Stimulated activated effector memory CD8-positive, alpha-beta T cell treated with anti-CD3 and anti-CD28 coated beads, Interleukin-12 subunit alpha, Interleukin-12 subunit beta, amount 100 ng/mL, for 72 hours (primary cell): ENCODE measurements at places on chromosomes 1 and 21.

DNA sequence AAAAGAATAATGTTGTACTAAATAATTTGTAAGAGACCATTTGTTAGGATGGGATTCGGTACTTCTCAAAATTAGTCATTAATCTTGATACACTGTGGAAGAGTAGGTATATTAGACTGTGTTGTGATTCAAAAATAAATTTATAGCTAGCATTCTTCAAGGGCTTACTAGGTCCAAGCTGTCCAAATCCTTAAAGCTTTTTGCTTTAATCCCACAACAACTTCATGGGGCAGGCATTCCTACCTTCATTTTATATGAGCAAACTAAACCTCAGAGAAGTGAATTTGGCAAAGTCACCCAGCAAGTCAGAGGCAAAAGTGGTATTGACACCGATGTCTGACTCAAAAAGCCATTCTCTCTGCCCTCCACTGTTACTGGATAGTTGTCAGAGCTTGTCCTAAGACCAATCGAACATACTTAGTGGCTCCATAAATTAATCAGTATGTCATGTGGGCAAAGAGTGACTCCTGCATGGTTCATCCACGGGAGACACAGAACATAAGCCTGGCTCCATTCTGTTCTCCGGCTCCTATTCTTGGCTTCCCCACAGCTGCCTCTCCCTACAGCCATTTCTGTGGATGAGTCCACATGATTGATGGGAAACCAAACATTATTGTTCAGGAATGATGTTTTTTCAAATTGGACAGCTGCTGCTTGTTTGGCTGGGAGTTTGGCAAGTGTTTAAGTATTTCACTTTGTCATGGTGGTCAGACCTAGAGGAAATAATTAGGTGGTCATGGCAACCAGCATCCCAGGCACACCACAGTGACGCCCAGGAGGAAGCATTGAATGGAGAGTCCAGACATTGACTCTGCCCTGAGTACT lies 133.4 kb upstream of the FGGY start:
- no peak for DNase-seq

GRCh38 chr1:207455183-207455754 lies 1.1 kb downstream of the CR2 start:
- no peak for DNase-seq

GRCh38 chr1:28239004-28239403 lies 3.1 kb downstream of the ATP5IF1 start:
- DNase-seq = no peak

DNA sequence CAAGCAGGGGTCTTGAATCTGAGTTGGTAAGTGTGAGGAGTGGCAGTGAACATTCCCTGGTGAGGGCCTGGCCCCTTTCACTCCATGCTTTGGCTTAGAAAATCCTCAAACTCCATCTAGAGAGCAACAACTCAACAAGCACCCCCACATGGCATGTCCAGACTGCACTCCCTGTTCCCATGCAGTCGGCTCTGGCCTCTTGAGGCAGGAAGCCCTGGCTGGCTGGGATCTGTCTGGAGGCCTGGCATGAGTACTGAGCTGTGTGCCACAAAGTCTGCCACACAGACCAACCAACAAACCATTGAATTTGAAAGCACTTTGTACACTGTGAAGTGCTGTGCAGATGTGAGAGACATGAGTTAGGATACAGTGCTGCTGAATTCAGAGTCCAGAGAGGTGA lies 25.2 kb downstream of the COA7 start:
- DNase-seq = no peak

DNA sequence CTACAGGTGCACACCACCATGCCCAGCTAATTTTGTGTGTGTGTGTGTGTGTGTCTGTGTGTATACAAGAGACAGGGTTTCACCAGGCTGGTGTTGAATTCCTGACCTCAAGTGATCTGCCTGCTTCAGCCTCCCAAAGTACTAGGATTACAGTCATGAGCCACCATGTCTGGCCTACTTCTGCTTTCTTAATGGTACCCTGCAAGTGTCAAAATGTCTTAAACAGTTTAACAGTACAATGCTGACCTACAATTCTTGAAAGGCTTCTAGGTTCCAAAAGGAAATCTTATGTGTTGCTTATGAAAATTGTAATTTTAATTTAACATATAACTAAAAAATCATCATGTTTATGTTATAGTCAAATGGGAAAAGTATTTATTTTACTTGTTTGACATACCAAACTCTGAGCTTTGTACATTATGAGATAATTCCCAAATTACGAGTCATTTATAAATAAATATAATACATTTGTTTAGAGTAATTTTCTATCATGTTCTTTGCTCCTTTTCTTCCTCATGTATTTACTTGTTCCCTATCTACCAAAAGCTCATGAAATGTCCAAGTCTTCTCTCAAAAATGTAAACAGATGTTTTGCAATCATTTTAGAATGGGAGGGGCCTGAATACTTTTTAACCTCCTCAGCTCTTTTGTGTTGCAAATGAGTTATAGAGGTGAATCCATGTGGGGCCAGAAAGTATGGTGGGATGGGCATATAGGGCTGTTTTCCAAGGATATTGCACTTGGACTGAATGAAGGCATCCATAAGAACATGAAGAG lies 8.4 kb upstream of the VCAM1 start:
- no peak for DNase-seq

- DNase-seq = peak; percentile 13
These were observed 4.3 kb upstream of the NADK start for GRCh38 chr1:1782399-1783221.

- no peak for DNase-seq
These were observed 24.2 kb downstream of the KCNA10 start for GRCh38 chr1:110494522-110495406.

- DNase-seq = no peak
These were observed 731.2 kb downstream of the USP25 start for GRCh38 chr21:16460936-16461335.

- no peak for DNase-seq
These were observed 45.1 kb upstream of the RGS2 start for GRCh38 chr1:192763756-192764155.

GRCh38 chr1:213512316-213512715 lies 461.3 kb downstream of the RPS6KC1 start:
- DNase-seq = no peak

- no peak for DNase-seq
These were observed 15.0 kb upstream of the IKBKE start for GRCh38 chr1:206455289-206455665.

DNA sequence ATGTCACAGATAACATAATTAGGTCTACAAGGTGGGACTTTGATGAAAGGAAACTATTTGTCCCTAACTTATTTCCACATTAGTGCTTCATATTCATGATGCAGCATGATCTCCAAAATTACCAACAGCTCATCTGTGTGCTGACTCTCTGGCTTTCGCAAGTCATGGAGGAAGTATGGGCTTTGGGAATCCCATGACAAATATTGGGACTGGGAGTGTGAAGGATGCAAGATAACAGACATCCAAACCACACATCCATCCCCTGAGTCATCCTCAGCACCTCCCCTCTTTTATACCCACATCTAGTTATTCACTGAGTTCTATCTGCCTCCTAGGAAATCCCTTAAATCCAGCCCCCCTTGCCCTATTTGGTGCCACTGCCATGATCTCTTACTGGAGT lies 102.8 kb upstream of the COL24A1 start:
- DNase-seq = no peak

DNA sequence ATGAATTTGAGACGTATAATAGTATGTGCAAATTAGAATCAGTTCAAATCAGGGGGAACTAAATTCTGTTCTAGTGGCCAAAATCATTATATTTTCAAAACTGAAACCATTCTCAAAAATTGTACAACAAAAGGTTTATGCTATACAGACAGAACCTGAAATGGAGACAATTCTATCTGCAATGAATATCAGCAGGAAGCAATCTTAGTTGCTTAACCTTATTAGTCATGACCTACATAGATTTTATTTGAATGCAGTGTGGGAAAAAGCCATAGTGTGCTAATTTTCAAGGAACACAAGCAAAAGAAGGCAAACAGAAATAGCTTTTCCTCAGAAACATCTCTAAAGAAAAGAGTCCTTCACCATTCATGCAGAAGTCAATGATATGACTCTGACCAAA lies 6.5 kb downstream of the AK5 start:
- no peak for DNase-seq

GRCh38 chr1:210302501-210302900 lies 26.2 kb upstream of the HHAT start:
- no peak for DNase-seq

GRCh38 chr1:161787355-161787754 lies 21.2 kb downstream of the ATF6 start:
- DNase-seq = no peak

- no peak for DNase-seq
These were observed 303.1 kb downstream of the CTH start for GRCh38 chr1:70714149-70714548.

DNA sequence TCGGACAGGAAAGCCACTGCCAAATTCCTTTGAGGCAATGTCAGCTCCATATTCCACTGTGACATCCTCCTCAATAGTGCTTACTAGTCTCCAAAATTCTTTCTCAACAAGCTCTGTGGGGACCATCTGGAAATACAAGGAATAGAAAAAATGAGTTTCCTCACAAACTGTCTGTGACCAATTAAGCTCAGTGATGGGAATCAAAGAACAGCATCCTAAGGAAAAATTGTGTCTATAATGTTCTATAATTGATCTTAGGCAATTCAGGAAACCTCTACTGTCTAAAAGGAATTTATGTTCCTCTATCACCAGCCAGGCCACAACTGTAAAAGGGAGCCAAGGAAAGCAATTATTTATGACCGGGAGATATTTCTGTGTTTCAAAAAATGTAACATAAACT lies 46.1 kb upstream of the SYT2 start:
- DNase-seq = no peak

DNA sequence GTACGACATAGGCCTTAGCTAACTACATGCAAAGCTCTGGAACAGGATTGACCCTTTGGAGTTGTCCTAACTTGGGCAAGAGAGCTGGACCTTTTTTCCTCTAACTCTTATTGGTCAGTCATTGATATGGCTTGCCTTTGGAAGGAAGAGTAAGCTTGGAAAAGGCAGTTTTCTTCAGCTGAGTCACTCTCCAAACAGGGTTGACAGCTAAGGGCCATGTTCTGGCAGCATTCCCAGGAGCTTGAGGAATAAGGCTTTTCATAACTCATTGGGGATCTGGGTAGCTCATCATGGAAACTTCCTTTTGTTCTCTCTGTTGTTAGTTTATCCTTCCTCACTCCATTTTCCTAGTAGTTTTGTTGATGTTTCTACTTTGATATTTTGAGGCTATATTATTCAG lies 14.5 kb upstream of the ERRFI1 start:
- DNase-seq = no peak

DNA sequence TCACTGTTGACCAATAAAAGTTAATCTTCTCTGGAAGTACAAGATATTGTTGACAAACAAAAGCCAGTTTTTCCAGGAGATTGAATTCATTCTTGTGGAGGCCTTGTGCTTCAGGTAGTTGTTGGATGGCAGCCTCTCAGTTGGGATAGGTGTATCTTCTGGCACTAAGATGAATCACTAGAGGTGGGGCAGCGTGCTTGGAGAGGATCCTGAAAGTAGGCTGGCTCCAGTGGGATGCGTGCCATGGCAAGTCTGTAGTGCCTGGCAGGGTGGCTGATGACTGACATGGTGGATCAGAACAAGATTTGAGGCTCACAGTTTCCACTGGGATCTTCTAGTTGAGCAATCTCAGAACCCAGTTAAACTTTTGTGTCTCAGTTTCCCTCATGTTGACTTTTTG lies 2.4 kb downstream of the VPS13D start:
- DNase-seq = no peak

- no peak for DNase-seq
These were observed 6.8 kb downstream of the PCP4L1 start for GRCh38 chr1:161265305-161265704.

DNA sequence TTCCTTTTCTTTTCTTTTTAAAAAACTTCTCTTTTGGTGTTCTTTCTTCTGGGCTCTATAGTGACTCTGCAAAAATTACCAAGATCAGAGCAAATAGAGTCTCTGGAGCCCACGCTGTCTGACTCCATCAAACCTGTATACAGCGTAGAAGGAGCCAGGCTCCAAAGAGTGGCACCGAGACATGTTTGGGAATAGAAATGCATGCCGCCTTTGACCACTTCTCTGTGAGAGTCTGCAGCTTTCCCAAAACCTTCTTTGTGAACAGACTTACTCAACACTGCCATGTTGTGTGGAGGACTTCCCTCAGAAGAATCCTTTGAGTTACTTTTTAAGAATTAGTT lies 55.3 kb downstream of the GORAB start:
- DNase-seq = no peak

- DNase-seq = no peak
These were observed 12.4 kb downstream of the ADORA3 start for GRCh38 chr1:111491070-111491469.

- DNase-seq = no peak
These were observed 25.6 kb downstream of the PODN start for GRCh38 chr1:53087332-53088285.

DNA sequence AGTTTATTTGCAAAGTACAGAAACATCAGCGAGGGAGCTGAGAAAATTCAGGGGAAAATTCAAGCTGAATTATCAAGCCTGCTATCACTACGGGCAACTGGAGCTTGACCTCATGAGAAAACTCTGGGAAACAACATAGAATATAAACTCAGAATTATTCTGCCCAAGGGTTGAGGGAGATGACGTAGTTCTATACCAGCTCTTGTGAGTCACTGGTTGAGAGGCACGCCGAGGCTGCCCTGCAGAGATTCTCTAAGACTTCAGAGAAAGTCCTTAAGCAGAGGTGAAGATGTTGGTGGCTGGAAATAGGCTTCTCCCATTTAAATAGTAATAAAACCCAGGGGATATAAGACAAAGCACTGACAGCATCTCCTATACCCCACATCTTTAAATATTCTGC lies 12.3 kb downstream of the SYDE2 start:
- DNase-seq = no peak

GRCh38 chr1:111512132-111512889 lies 8.9 kb upstream of the ADORA3 start:
- no peak for DNase-seq

DNA sequence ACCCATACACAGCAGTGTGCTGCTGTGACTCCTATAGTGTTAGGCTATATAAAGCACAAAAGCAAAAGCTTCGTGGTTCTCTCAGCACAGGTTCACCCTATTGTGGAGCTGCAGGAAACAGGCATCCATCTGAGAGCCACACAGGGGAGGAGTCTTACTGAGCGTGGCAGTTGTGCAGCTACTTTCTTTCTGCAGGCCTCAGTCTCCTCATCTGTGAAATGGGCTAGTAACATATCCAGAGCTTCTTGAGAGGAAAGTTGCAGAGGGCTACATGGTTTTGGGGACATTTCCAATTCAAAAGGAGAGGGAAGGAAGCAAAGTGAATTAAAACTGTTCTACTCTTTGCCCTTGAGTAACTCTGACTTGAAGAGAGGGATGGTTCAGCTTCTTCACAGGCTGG lies 142.0 kb downstream of the FOXD2 start:
- DNase-seq = no peak

DNA sequence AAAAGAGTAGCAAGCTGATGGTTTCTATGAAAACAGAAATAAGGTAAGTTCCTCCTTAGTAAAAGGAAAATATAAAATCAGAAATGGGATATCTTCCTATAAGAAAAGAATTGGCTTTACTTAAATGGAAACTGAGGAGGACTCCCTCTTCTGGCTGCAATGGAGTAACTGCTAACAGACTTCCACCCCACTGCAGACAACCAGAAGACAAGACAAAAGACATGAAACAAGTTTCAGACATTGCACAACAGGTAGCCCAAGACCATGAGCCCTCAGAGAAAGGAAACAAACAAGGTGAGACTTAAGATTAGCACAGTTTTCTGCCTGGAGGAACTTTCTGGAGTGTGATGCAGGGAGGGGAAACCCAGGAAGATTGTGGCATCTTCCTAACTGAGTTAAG lies 17.0 kb upstream of the OLFML2B start:
- DNase-seq = no peak

- no peak for DNase-seq
These were observed 220.1 kb upstream of the VAMP3 start for GRCh38 chr1:7550981-7551380.

- no peak for DNase-seq
These were observed at the start of gene CTSS for GRCh38 chr1:150765296-150765976. Gene CTSS (minus strand): TSS chr1:150765778. CDS start chr1:150764763, 1,015 bp downstream.
